Nucleus accumbens (tissue), 56 donors: ENCODE measurements at places on chromosomes 16 and 17.

- no peak for DNase-seq
Observed at GRCh38 chr17:40825599-40825998, 3.2 kb upstream of the KRT10 start.

DNA sequence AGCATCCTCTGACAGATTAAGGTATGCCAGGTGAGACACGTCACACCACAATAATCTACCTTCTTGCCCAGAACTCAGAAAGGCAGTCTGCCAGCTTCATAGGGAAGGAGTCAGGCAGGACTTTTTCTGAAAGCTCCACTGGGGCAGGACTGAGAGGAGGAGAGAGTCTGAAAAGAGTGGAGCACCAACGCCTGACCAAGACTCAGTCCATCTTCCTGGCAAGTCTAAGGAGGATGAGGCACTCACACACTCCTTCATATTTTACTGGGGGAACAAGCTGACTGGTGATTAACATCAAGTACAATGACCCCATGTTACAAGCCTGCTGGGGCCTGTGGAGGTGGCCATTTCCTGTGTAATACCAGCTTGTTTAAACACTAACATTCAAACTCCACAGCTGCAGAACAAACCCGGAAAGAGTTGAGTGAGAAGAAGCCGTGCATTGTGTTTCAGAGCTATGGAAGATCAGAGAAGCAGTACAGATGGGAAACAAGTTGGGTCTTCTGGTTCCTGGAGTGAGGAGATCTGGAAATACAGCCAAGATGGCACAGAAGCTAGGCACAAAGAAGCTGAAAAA, 122.4 kb downstream of the HIC1 start:
- DNase-seq = no peak

GRCh38 chr17:19010729-19011505, 6.4 kb upstream of the FAM83G start:
- no peak for DNase-seq

DNA sequence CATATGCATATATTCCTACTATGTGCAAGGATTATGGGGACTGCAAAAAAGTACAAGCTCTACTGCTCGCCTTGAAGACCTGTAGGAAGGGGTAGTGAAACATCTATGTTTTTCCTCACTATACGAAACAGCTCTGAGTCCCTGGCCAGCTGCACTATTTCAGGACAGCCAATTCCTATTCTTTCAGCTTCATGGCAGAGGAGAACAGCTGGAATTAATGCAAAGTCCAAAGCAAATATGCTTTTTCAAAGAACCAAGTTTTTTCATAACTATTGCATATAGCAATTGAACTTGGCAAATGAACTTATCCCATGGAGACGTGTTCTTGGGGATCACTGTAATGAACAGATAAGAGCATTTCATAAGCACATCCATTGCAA, 122.3 kb downstream of the SPACA3 start:
- DNase-seq = no peak

DNA sequence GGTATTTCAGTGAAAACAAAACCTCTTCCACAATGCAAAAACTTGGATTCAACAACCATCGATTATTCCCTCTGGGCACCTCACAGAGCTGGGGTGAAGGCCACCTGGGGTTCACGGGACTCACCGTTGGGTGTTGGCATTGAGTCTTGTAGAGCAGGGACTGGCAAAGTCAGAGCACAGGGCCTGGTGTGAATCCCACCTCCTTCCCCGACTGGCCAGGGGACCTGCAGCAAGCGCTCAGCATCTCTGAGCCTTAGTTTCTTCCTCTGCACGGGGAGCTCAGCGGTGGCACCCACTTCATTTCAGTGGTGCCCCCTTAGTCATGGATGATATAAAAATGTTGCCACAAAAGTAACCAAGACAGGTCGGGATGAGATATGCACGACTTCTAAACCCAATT, 100.4 kb downstream of the METRNL start:
- no peak for DNase-seq

GRCh38 chr16:4339909-4340308, 11.2 kb downstream of the PAM16 start:
- DNase-seq = no peak

GRCh38 chr17:72706396-72706981, 386.0 kb downstream of the SLC39A11 start:
- DNase-seq = no peak

- DNase-seq = no peak
Observed at GRCh38 chr17:38861399-38861843, 7.9 kb upstream of the RPL23 start.

GRCh38 chr17:30346221-30346795, 12.5 kb upstream of the TMIGD1 start:
- DNase-seq = no peak

DNA sequence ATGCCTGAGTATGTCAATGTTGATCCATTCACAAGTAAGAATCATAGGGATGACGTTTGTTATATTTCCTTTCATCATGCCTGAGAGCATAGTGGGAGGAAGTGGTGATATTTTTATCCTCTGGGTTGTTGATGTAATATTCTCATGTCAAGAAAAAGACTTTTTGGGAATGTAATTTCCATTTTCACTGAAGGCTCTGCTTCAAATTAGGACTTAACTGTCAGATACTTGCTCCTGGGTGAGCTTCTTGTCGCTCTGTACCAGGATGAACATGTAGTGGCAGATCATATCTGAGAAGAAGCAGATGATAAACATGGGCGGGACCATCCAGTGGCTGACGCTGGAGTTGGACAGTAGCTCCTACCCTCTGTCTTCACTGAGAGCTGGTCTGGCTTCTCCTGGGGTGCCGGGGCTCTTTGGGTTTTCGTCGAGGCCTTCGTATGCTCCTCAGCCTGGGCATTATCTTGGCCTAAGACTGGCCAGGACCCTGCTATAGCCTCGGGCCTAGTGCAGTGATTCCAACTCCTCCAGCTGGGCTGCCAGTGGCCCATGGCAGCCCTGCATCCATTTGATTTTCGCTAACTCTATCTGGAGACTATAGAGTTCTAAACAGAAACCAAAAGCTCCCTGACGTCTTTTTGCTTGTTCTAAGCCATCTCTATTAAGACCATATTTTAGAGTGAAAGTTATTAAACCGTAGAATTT, 19.7 kb downstream of the CYB5B start:
- DNase-seq = no peak

- no peak for DNase-seq
Observed at GRCh38 chr16:19659554-19659953, 58.5 kb downstream of the KNOP1 start.

DNA sequence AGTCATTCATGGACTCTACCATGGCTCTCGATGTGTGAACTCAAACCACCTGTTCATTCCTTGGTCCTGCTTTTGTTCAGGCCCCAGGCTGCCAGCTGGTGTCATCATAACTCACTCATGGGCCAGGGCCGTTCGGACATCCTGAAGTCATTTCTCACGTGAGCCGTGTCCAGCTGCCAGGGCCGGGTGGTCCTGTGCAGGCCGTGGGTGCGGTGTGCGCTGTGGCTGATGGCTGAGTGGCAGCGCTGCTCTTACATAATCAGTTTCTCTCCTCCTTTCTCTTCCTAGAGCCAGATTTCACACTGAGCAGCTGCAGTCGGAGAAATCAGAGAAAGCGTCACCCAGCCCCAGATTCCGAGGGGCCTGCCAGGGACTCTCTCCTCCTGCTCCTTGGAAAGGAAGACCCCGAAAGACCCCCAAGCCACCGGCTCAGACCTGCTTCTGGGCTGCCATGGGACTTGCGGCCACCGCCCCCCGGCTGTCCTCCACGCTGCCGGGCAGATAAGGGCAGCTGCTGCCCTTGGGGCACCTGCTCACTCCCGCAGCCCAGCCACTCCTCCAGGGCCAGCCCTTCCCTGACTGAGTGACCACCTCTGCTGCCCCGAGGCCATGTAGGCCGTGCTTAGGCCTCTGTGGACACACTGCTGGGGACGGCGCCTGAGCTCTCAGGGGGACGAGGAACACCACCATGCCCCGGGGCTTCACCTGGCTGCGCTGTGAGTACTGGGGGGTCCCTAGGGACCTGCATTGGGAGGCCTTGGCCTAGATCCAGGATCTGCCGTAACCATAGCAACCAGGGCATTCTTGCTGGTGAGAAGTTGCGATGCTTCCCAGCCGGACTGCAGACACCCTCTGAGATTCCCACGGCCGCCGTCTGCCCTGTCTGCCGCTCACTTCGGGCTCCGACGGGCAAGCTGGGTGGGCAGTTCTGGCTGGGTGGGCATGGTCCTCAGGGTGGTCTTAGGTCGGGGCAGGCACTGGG, at the start of gene IL34:
IL34 (plus strand) TSS at position 300 of the 982 bp plus-strand sequence; CDS start at position 689, 389 bp downstream.
- peak; percentile 32 for DNase-seq

DNA sequence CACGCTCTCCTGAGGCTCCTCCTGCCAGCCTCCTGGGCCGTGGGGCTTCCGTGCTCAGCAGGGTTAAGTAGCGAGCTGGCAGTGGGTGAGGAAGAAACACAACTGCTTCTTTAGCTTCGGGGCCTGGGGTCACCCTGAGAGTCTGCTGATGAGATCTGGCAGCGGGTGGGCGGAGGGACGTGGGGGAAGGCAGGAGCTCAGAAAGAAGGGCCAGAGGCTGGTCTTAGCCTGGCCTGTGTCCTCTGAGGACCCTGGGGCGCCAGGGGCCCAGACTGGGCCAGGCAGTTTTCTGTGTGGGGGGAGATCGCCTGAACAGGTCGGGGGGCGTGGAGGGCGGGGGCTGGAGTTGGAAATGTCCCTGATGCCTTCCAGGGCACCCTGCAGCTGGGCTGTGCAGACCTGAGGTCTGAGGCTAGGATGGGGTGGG, 97.8 kb upstream of the GSE1 start:
- no peak for DNase-seq

GRCh38 chr16:80994451-80994850, 12.2 kb downstream of the CMC2 start:
- DNase-seq = no peak

DNA sequence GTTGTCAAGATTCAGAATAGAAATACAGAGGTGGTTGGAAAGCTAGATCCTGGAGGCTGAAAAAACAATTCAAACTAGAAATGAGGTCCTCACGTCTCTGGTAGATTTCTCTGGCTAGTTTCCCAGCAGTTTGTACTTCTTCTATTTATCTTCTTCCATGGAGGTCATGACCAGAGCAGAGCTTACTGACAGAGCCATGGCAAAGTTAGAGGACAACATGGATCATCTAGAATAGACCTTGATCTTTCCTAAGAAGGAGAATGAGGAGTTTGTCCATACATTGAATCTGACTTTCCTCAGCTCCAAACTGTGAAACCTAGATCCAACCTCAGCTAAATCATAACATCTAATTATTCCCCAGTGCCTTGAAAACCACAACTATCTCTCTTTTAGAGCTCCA, 900.8 kb upstream of the GOT2 start:
- DNase-seq = no peak

DNA sequence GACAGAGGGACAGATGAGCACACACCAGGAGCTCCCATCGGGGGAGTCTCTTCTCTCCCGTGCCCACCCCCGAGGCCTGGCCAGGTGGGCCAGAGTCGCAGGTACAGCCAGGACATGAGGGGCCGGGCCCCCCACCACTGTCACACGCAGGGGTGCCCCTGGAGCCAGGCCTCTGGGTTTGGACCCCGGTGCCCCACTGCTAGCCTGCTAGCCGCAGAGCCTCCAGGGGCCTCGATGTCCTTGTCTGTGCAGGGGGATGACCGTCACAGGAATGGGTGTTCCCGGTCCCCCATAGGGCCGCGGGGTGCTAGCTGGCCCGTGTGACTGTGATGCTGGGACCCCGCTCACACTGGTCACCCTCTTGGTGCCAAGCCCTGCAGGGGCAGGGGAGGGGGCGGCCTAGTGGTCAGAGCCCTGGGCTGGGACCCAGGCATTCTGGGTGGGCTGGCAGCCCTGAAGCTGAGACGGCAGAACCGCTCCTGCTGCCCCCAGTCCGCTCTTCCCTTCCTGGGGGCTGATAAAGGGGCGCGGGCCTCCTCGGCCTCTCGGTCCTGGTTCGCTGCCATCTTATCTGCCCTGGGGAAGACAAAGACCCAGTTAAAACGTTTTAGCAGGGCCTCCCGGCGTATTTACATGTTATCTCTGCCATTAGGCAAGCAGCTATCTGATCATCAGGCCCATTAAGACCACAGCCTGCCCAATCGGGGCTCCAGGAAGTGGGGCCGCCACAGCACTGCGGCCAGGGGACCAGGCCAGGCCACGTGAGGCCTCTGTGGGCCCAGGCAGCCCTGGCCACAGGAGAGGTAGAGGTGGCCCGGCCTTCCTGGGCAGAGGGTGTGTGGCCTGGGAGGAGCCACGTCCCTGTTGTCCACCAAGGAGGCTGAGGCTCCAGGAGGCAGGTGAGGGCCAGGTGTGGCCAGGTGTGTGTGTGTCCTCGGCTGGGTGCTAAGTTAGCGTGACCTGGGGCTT, 57.2 kb upstream of the ZC3H18 start:
- no peak for DNase-seq

GRCh38 chr17:51298508-51299371, 38.4 kb downstream of the UTP18 start:
- no peak for DNase-seq

GRCh38 chr17:67995570-67996263, 552 bp downstream of the C17orf58 start:
- no peak for DNase-seq

GRCh38 chr16:53876811-53877210, 172.9 kb downstream of the FTO start:
- no peak for DNase-seq

DNA sequence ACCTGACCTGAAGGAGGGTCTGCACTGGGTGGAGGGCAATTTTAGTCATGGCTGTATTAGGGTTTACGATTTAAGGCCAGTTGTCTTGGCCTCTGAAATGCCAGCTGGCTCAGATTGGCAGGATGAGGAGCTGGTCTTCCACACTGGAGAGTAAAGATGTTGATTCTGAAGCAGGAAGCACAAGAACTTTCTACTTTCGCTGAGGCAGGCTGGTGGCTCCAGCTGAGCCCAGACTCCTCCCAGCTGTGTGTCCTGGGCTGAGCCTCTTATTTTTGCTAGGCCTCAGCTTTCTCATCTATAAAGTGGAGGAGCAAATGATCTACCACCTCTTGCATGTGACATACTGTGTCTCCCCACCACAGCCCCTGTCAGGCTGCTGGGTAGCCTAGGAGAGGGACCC, 74.4 kb downstream of the MRM1 start:
- no peak for DNase-seq

GRCh38 chr17:35191001-35191695, 3.0 kb downstream of the SLC35G3 start:
- no peak for DNase-seq

- DNase-seq = no peak
Observed at GRCh38 chr16:4316108-4316863, 419 bp downstream of the GLIS2 start.

- no peak for DNase-seq
Observed at GRCh38 chr17:73226556-73227172, 33.8 kb downstream of the COG1 start.

GRCh38 chr17:66508896-66509844, 206.8 kb downstream of the PRKCA start:
- no peak for DNase-seq

- DNase-seq = no peak
Observed at GRCh38 chr17:38741461-38741860, 6.7 kb downstream of the PCGF2 start.

- peak; percentile 5 for DNase-seq
Observed at GRCh38 chr17:79420318-79421243, 190.3 kb downstream of the RBFOX3 start.
